ENCODE measurements at places on chromosomes 7 and 10.

DNA sequence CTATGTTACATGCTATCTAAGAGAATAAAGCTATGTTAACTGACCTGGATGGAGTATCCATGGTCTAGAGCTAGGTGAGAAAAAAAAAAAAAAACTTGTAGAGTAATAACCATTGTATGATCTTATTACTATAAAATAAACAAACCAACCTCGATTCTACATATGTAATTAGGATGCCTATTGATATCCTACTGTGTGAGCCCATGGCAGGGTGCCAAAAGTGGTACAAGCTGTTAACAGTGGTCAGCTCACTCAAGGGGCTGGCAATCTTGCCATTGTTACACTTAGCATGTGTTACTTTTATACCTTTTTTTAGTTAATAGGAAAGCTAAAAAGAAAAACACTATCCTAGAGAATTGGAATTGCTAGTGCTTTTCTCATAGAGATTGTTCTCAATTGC is 13.5 kb upstream of the IL6 start:
- no peak for DNase-seq

- DNase-seq, result no peak
Measured at GRCh38 chr10:119541046-119541445, 1.5 kb downstream of the RGS10 start.

GRCh38 chr10:92914478-92915325 is 66.4 kb downstream of the EXOC6 start:
- peak; percentile 65 for DNase-seq

GRCh38 chr7:20201380-20201779 is 15.8 kb downstream of the MACC1 start:
- DNase-seq, result no peak

DNA sequence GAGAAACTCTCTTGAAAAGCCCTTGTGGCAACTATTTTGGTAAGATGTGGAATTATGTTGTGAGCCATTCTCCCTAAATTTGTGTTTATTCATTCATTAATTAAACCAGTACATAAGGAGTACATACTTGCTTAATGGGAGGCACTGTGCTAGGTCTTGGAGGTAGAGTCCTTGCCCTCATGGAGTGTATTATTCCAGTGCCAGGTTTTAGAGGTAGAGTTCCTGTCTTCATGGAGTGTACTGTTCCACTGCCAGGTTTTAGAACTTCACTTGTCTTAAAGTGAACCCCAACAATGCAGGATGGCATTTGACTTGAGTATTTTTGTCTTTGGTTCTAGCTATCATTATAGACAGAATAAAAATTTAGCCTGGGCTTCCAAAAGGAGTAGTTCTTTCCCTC is 8.8 kb downstream of the MXI1 start:
- DNase-seq, result peak; percentile 76

- DNase-seq, result no peak
Measured at GRCh38 chr7:18109762-18110161, 82.1 kb upstream of the PRPS1L1 start.

GRCh38 chr10:15336211-15336610 is 34.9 kb downstream of the FAM171A1 start:
- no peak for DNase-seq

DNA sequence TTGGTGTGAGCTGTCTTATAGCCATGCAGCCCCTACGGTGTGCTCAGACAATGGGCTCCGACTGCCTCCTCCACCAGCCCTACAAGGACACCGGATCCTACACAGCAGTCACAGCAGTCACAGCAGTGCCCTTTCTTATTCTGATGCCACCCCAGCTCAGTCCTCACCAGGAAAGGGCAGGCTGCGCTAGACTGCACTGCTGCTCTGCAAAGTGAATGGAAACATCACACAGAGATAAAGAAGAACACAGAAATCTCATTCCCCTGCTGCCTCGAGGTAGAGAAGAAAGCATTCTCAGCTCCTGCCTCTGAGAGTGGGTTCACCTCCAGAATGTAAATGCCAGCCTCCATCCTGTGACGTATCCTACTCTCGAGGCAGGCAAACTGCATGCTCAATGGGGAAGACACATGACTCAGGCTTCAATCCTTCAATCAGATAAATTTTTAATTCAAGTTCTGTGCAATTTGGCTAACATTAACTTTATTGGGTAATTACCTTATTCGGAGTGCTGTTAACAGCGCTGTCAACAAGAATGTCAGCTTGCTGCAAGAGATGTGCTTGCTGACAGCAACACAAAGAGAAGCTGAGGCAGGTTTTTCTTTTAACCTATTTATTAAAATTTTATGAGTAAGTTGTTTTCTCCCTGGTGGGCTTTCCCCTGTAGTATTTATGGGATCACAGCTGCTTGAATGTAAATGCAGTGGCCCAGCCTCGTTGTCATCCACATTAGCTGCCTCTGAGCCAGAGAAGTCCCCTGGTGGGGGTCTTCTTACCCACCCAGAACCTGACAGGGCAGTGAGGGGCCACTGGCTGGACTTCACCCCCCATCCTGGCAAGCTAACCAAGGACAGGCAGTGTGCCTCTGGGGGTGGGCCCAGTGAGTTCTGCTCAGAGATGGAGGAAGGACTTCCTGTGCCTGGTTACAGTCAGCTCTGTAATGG is 241.3 kb upstream of the KMT2E start:
- DNase-seq, result no peak

- no peak for DNase-seq
Measured at GRCh38 chr7:85191383-85191782, 4.5 kb upstream of the SEMA3D start.

DNA sequence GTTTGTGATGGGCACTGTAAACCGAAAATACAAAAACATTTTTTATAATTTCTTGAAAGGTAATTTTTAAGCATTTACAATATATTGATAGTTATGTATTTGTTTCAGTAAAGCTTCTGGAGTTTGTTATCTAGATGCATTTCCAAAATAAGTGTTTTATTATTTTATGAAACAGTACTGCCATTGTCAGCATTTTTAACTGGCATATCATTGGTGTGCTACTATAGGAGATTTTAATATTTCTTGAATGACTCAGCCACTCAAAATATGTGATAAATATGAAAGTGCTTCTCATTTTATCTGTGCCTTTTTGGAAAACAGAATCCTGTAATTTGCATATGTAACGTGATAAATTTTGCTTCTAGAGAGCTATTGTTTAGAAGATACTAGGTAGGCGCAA is 97.9 kb downstream of the ANKIB1 start:
- no peak for DNase-seq

DNA sequence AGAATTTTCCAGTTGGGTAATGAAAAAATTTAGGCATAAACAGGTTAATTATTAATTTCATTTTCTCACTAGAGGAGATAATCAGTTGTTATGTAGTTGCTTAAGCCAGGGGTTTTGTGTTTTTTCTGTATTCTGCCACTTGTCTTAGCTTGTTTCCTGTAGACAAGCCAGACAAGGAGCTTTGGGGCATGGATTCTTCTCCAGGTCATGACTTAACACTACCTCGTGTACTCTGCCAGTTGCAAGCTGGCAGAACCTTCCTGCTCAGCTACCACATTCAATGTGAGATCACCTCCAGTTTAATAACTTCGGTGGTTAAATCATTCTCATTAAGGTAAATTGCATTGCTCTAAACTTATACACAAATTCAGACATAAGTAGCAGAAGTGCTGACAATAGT is 1.8 kb downstream of the CCM2 start:
- no peak for DNase-seq

DNA sequence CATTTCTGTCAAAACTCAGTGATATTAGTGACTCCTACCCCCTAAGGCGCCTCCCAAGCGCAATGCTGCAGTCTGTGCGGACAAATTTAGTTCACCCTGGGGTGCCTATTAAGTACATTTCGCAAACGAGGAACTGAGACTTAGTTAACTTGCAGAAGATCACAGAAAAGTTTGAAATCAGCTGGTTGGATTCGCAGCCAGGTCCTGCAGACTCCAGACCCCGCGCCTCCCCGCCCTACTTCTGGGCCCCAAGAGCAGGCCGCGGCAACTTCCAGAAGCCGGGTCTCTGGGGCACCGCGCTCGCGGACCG is 588 bp downstream of the CYREN start:
- DNase-seq, result no peak

DNA sequence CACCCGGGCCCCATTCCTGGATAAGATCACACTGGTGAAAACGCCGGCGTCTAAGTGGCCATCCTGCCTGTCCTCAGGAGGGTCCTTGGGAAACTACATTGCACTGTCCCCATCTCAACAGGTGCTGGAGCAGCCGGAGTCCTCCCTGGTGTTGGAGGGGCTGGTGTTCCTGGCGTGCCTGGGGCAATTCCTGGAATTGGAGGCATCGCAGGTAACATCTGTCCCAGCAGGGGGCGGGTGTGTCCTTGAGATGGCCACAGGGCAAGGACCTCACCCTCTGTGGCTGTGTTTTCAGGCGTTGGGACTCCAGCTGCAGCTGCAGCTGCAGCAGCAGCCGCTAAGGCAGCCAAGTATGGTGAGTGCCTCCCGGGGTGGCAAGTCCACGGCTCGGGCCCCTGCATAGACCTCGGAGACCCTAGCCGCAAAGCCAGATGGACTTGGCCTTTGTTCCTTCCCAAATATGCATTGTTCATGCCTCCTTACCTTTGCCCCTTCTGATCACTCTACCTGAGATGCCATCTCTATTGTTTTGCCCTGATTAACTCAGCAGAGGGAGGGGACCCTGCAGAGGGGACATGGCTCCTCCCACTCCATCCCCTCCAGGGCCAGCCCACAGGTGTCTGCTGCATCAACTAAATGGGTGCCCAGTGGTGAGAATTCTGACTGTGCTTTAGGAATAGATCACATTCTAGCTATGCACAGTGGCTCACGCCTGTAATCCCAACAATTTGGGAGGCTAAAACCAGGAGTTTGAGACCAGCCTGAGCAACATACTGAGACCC is 23.8 kb downstream of the ELN start:
- DNase-seq, result no peak

DNA sequence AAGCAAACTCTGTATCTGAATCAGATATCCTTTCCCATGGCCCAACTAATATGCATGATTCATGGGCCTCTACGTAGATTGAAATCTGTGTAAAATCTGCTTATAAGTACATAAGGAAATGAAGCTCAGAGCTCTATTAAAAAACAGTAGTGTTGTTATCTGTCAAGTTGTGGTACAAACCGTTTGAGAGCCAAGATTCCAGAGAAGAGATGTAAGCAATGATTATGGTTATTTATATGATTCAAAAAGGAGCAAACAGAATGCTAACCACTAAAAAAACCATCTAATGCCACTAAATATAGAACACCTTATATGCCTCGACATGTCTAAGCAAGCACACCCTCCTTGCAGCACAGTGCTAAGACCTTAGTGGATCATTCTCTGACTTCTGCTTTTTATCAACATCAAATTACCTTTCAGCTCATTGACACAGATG is 26.6 kb downstream of the RPP38 start:
- DNase-seq, result no peak

DNA sequence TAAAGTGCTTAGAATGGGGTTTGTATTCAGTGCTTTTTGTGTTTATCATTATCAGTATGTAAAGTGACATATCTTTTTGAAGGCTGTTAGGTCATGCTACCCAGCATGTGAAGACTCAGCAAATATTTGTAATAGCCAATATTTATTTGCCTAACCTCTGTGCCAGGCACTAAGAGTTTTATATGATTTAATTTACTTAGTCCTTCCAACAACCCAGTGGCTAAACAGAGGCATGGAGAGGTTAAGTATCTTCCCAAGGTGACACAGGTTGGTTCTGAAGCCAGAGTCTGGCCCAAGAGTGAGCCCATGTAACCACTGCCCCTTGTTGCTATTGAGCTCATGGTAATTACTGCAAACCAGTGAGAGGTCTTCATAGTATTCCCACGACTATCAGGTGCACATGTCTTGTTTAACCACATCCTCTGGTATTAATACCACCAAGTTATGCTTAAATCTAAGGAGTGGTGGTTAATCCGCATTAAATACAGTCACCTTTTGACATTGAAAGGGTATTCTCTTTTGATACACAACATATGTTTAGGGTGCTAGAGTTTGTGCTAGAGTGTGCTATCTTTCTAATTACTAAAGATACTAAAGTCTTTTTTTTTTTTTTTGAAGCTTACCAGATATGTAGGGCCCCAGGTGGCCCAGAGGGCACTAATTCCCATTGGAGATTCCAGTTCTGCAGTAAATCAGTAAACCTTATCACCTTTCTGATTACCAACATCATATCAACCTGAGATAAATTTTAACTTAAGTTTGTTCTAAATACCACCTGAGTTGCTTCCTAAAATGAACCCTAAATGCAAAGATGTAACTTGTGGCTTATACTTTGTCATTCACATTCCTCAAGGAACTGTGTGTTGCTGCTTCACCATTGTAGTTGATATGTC is 2.9 kb downstream of the ADD3 start:
- DNase-seq, result no peak

DNA sequence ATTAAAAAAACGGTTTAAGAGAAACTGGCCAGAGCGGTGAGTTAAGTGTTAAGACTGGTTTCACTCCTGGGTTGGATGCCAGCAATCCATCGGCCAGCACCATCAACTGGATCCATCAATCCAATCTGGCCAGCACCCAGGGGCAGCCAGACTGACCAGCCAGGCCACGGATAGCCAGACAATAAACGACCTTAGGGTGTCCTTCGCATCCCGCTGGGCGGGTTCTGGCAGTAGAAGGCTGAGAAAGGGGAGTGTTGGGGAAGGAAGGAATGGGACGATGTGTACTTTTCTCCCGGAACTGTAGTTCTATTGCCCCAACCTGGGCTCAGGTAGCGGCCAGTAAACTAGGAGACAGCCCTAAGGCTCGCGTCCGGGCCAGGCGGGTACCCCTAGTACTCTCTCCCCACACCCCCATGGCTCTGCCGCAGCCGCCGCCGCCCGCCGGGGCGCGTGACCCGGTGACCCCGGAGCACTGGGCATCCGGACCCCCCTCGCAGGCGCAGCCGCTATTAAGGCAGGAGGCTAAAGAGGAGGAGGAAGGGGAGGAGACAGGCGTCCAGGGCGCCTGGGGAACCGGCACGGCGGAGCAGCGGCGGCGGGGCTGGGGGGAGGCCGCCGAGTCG is at the start of gene CASD1:
CASD1 (plus strand) TSS at position 546 of the 623 bp plus-strand sequence. CDS start 276 bp downstream, outside the sequence.
- DNase-seq, result peak; percentile 54

DNA sequence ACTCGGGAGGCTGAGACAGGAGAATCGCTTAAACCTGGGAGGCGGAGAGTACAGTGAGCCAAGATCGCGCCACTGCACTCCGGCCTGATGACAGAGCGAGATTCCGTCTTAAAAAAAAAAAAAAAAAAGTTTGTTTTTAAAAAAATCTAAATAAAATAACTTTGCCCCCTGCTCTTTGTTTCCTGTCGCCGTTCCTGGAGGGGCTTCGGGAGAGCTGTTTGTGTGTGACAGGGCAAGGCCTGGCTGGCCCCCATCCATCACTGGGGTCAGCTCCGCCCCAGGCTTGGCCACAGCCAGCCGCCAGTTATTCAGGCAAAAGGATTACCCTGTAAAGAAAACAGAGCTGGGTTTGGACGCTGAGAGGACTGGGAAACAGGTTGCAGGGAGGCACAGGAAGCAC is 16.4 kb downstream of the LEP start:
- DNase-seq, result no peak

Measured in G401 (cell line).